ENCODE measurements at places on chromosomes 2 and 18. TPM values are rescaled to one million over a fixed set of nuclear protein-coding genes. Genes with fewer than 3 reads are reported as not detected.

- DNase-seq: peak; percentile 39
Measured at GRCh38 chr2:72325592-72326422, 178.1 kb upstream of the CYP26B1 start.

DNA sequence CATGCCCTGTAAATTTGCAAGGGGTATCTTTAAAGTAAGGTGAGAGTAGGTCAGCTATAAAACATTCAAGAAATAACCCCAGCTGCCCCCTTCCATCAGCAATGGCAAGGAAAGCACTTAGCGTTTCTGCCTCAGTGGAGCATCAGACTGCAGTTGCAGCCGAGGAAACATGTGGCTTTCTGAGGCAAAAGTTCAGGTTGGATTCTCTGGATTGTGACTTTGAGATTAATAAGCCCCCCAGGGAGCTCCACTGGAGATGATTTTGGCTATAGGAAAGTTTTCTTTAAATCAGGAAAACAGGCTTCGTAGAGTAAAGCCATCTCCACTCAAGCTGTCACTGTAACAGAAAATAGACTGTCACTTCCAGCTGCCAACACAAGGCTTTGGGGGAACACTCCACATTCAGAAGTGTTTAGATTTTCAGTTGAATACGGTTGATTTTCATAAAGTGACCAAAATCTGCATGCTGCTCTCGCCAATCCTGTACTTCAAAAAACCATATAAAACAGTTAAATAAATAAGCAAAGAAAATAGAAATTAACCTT, 15.3 kb upstream of the RIT2 start:
- DNase-seq: no peak

DNA sequence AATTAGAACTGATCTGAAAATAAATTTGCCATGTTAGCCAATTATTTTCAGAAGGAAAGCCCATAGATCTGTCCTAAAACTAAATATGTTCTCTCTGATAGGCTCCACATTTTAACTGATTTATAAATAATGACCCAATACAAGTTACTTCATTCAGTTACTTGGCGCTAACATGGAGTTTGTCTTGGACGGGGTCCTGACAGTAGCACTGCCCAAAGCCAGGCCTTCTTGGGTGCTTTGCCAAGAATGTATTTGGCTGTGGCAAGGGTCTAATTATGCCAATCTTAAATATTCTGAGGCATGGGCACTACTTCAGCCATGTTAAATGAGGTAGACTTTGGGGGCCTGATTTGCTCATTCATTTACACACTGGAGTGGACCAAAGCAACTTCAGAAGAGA, 135.0 kb upstream of the PKDCC start:
- DNase-seq: no peak

DNA sequence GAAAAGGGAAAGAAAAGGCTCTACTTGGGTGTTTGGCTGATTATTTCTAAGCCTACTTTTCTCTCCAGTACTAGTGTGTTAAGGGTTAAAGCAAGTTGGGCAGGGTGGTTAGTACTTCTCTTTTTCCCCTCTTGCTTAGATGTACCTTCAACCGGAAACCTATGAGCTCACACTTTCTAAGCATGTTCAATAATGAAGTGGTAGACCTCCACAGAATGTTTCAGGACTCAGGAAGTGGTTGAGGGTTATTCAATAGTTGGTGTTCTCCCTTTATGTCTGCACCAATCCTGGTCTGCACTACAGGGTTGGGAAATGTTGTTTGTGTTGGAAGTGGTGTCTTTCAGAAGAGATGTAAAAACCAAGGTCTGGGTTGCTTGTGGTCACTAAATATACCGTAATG, 137.1 kb downstream of the ZEB2 start:
- DNase-seq: no peak

- no peak for DNase-seq
Measured at GRCh38 chr2:213834746-213835145, 550.5 kb downstream of the SPAG16 start.

- DNase-seq: no peak
Measured at GRCh38 chr18:39724652-39725051, 2159.1 kb upstream of the CELF4 start.

DNA sequence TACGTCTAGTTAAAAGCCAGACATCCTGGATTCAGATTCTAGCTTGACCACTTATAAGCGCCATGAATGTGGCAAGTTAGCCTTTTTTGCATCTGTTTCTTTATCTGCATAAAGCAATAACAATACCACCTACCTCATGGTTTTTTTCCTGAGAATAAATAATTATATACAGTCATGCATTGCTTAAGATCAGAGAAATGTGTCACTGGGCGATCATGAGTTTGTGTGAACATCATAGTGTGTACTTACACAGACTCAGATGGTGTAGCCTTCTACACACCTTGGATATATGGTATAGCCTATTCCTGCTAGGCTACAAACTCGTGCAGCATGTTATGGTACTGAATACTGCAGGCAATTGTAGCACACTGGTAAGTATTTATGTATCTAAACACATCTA, 84.7 kb upstream of the PELI1 start:
- no peak for DNase-seq

DNA sequence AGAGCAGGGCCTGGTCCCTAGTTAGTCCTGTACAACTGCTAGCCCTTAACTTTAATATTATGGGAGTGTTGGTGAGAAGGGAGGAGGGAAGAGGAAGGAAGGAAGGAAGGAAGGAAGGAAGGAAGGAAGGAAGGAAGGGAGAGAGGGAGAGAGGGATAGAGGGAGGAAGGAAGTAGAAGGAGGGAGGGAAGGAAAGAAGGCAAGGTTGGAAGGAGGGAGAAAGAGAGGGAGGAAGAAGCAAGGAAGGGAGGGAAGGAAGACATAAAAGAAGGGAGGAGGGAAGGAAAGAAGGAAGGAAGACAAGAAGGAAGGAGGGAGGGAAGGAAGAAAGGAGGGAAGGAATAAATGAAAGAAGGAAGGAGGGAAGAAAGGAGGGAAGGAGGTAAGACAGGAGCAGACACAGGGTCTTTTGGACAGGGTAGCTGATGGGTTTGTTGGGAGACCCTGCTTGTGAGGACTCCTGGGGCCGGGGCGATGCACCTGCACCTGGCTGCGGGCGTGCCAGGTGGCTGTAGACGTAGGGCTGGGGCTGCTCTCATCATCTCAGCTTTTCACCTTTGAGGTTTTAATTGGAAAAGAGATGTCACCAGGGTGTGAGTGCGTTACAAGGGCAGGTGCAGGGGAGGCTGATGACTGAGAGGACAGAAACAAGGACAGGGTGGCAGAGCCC, 5.9 kb upstream of the POMC start:
- no peak for DNase-seq

DNA sequence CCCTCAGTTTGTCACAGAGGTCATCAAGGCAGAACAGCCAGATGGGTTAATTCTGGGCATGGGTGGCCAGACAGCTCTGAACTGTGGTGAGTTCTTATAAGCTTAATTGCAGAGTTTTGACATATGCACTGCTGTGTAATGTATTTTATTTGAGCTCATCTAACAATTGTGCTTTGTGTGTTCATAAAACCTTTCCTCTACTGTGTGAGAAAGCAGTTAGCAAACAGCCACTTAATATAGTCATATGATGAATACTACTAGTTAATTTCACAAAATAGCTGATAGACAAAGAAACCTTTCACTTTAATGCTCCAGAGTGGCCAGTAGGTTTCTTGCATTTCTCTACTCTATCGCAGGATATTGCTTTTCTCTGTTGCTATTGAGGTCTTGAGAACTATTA, 43.1 kb downstream of the CPS1 start:
- no peak for DNase-seq

DNA sequence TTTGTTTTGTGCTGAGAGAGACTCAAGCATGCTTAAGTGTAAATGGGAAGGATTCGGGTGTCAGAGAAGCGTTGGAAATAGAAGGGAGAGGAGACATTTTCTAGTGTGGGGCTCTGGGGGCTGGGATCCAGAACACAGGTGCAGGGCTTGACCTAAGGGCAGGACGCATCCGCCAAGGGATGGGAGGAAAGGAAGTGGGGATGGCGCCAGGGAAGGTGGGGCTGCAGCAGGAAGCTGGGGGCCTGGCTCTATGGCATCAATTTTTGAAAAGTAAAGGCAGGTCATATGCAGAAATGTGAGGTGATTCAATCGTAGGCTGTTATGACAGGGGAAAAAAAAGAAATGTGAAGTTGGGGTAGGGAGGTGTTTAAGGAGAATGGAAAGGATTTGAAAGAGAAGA, 143.2 kb upstream of the SERTAD2 start:
- DNase-seq: no peak

DNA sequence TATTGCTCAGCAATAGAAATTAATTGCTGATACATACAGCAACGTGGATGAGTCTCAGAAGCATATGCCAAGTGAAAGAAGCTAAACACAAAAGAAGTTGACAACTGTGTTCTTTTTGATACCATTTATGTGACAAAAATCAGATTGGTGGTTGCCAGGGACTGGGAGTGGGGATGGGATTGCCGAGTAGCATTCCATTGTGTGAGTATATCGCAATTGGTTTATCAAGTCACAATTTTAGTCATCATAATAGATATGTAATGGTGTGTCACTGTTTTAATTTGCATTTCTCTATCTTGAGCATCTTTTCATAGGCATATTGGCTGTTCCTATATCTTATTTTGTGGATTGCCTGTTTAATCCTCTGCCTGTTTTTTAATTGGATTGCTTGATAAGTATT, 20.9 kb downstream of the STRADB start:
- DNase-seq: no peak

DNA sequence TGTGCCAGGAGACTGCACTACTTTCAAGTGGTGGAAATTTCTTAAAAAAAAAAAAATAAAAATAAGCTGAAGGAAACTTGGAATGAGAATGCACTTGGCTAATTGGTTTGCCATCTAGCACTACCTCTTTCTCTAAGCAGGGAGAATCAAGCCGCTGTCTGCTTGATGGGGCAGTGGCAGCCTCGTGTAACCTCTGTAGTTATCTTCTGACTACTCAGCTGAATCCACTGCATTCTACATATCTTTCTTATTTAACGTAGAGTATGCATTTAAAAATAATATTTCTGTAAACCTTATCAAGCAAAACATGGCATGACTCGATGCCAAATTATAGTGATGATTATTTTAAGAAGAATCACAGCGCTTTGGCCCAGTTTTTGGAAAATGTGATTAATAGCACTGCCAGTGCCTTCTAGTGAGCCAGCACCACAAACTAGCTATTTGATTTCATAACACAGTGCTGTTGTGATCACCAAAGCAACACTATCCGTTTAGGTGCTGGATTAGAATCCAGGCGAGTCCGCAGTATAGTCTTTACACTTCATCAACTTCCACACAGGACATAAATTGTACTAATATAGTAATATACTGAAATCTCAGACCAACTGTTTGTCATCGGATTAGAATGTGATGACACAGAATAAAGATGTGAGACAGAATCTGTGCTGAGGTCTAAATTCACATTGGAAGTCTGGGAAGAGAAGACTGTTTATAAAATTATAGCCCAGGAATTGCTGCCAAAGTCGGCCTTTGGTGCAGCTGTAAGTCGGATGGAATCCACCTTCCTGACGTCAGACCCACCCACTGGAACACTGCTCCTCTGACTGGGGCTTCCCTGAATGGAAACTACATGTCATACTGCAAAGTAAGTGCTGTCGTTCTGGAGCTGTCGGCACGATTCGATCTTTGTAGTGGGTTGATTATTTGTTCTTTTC, 136.5 kb upstream of the ETAA1 start:
- peak; percentile 61 for DNase-seq

- no peak for DNase-seq
Measured at GRCh38 chr2:69145204-69145603, 132.2 kb downstream of the ANTXR1 start.

- no peak for DNase-seq
Measured at GRCh38 chr18:78999939-79000338, 20.3 kb downstream of the SALL3 start.

- DNase-seq: peak; percentile 97
Measured at GRCh38 chr2:10120158-10120876, 2.2 kb upstream of the RRM2 start.

GRCh38 chr2:35887146-35887545, 468.4 kb upstream of the CRIM1 start:
- DNase-seq: no peak

GRCh38 chr2:156657809-156658208, 221.6 kb downstream of the GPD2 start:
- no peak for DNase-seq

- DNase-seq: no peak
Measured at GRCh38 chr2:238644095-238645081, 203.5 kb upstream of the TWIST2 start.

DNA sequence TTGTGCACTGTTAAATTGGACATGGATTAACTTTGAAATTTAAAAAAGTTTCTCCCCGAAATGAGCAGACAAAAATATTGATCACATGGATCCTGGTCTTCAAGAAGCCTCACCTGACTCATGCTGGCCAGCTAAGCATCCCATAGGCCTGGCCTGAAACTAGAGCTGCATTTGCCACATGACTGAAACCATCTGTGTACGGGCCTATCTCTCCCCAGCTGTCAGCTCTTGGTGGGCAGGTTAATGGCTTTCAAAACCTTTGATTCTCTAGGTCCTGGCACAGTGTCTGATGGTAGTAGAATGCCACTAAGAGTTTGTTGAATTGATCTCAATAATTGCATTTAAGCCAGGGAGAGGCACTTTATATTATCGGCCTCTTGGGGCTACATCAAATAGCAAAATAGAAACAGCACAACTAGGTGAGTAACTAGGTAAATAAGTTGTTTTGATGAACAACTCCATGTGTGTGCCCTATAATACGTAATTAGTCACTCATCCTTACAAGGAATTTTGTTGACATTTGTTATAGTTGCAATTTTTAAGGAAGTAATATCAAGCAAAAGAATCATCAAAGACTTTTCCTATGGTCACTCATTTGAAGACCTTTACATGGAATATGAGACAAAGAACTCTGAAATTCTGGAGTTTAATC, 251.1 kb downstream of the SP3 start:
- no peak for DNase-seq

- DNase-seq: no peak
Measured at GRCh38 chr18:37710726-37711125, 145.1 kb upstream of the CELF4 start.

GRCh38 chr18:62118328-62118727, 68.5 kb downstream of the PIGN start:
- DNase-seq: no peak

DNA sequence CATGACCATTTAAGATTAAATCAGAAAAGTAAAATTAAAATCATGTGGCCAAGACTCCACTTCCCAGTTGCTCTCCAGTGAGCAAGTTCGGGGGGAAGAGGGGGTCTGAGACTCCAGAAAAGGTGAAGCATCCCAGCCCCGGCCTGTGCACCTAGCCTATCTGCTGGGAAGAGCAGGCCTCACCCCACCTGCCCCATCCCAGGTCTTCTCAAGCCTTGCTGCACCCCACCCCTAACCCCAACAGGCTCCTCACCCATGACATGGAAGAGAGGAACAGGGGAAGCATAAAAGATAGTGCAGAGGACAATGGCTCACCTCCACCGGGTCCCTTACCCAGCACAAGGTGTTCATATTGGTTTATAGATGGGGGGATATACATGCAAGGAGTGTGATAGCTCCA, 14.6 kb downstream of the CIB4 start:
- DNase-seq: peak; percentile 9

GRCh38 chr18:6830916-6831315, 101.4 kb downstream of the ARHGAP28 start:
- no peak for DNase-seq

CRYBA2 gene
- 26.4 TPM for total RNA-seq

FEV gene
- not detected for total RNA-seq

SPAG16 gene
- total RNA-seq: 15.5 TPM

KANSL1L gene
- total RNA-seq: 26.5 TPM

PJVK gene
- 4.2 TPM for total RNA-seq

PRSS56 gene
- not detected for total RNA-seq

SCN9A gene
- total RNA-seq: 9.9 TPM

Data from body of pancreas (tissue), 4 donors.